SJSA1 (cell line): ENCODE measurements at places on chromosomes 12 and 14.

DNA sequence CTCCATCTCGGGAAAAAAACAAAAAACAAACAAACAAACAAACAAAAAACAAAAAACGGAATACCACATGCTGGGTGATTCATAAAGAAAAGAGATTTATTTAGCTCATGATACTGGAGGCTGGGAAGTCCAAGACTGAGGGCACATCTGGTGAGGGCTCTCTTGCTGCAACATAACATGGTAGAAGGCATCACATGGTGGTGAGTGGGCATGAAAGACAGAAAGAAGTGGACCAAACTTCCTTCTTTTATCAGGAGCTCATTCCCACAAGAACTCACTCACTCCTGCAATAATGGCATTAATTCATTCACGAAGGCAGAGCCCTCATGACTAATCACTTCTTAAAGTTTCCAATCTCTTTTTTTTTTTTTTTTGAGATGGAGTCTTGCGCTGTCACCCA lies 8.0 kb upstream of the LGMN start:
- DNase-seq = no peak

DNA sequence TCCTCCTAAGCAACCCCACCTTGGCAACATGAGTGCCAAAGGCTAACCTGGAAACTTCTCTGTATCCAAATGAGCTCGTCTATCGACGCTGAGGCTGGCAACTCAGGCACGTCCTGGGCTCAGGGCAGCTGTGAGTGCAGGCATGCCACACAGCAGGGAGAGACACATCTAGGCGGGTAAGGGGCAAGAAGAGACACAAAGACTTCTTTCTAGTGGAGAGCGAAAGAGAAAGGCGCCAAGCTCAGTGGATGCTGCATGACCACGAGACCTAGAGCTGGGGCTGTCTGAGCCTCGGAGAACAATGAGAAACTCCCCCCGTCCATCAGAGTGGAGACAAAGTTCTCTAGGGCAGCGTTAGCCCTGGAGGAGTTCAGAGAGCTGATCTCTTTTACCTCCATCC lies 170.4 kb downstream of the CALM1 start:
- DNase-seq = no peak

DNA sequence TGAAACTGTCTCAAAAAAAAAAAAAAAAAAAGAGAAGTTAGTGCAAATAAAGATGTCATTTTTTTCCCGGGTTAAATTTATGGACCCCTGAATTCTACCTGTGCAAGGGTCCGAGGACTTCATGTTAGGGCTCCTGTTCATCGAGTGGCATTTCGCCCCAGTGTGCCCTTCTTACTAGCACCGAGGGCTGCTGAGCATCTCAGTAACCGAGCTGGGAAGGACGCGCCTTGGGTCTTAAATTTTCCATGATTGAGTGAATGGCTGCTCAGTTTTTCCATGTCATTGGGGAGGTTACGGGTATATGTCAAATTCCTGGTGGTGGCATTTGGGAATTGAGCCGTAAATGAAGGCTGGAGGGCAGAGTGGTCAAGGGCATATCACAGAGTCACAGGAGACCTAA lies 34.9 kb upstream of the MAP1LC3B2 start:
- no peak for DNase-seq

DNA sequence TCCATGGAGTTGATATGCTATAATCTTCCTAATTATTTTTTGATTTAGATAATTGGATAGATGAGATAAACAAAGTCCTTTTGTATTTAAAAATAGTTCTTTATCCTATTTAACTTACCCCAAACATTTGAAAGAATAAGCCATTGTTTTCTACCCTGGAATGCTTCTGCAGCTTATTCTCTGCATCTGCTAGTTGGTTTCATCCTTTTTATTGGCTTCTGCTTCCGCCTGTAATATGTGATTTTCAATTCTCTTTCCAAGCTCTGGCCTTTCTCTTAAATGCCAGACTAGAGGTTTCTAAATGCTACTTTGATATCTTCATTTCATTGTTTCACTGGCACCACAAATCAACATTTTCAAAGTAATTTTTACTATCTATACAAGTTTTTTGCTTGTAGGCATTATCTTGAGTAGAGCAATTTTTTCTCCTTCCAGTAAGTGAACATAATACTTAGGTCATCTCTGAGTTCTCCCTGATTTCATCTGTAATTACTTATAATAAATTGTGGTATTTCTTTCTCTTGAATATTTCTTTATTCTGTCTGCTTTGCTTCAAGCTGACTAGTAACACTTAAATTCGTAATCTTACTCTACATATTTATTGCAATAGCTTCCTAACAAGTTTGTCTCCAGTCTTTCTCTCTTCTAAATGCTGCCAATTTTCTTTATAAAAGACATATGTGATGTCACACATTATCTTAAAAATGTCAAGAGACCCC lies 958.4 kb downstream of the SLC6A15 start:
- DNase-seq = no peak

DNA sequence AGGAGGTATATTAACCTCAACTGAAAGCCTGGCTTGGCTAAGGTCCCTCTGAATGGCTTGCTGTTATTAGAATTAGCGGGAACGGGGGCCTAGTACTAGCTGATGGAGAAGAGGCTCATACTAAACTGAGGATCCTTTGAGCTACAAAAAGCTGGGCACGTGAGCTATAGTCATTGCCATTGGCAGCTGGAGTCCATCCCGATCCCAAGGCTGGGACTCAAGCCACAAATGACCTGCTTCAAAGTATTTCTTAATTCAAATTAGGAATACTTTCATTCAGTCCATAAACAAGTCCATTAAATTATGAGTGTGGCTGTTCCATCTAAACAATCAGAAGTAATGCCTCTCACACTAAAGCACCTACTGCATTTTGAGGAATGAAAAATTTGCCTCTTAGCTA lies 114.5 kb downstream of the DACT1 start:
- no peak for DNase-seq

DNA sequence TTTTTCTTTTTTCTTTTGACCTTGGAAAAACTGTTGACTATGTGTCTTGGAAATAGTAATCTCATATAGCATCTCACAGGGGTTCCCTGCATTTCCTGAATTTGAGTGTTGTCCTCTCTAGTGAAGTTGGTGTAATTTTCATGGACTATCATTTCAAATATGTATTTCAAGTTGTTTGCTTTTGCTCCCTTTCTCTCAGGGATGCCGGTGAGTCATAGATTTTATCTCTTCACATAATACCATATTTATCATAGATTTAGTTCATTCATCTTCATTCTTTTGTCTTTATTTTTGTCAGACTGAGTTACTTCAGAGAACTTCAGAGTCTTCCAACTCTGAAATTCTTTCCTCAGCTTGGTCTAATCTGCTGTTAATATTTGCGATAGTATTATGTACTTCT lies 1320.6 kb downstream of the LRFN5 start:
- DNase-seq = no peak

DNA sequence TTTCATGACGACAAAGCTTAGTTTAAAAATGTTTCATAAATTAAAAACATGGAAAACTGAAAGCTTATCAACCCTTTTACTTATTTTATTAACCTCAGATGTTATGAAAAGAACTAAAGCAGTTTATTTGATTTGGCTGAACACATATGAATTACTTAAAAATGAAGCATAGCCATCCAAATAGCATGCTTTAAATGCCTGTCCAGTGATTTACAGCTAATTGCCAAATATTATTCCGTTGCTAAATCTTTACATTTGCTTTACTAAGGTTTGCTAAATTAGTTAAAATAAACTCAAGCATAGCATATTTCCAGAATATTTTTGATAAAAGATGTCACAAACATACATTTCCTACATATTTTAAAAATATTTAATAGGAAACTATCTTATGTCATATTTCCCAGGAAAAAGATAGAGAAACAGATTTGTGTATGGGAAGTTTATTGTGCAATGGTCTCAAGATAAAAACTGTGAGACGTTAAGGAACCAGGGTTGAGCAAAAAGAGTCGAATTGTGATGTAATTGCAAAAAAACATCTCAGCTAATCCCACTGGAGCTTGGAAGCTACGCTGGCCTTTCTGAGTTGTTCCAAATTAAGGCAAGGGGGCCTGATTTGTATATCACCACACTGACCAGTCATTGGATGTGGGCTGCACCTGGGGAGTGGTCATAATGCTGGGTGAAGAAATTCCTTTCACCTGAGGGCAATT lies 25.8 kb downstream of the GPR135 start:
- no peak for DNase-seq

DNA sequence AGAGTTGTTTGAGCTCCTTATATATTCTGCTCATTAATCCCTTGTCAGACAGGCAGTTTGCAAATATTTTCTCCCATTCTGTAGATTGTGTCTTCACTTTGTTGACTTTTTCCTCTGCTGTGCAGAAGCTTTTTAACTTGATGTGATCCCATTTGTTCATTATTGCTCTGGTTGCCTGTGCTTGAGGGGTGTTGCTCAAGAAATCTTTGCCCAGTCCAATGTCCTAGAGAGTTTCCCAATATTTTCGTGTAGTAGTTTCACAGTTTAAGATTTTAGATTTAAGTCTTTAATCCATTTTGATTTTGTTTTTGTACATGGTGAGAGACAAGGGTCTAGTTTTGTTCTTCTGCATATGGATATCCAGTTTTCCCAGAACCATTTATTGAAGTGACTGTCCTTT lies 19.8 kb downstream of the ABCC9 start:
- DNase-seq = no peak

GRCh38 chr12:45268672-45269411 lies 52.9 kb downstream of the ANO6 start:
- DNase-seq = peak; percentile 75

- no peak for DNase-seq
These were observed 23.8 kb downstream of the DNM1L start for GRCh38 chr12:32702946-32703345.

DNA sequence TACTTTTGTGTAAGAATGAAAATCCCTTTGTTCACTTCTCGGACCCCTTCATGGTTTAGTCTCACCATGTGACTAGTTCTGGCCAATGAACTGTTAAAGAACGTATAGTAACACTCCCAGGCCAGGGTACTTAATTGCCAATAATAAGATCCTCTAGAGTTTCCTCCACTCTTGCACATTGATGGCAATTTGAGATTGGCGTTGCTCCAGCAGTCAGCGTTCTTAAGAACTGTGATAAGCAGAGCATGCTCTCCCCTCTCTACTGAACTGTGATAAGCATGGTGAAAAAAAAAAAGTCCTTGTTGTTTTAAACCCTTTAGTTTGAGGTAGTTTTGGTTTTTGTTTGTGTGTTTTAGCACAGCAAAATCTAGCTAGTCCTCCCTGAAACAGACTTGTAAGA lies 854.5 kb downstream of the SLC6A15 start:
- no peak for DNase-seq

GRCh38 chr14:54533100-54533499 lies 23.4 kb downstream of the CGRRF1 start:
- DNase-seq = no peak

DNA sequence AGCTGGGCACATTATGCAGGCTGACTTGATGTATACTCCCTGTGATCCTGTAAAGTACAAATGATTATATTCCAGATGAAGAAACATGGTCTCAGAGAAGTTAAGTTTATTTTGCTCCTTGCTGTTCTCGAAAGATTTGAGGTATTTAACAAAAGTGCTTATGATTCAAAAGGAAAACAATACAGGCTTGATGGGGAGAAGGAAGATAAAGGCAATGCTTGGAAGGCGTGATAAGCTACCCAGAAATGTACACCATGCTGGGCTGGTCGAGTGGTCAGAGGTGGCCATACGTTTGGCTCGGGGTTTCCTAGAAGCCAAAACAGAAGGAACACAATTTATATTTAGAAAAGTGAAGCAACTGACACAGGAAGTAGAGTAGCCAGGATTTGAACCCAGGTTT lies 201.0 kb downstream of the KTN1 start:
- DNase-seq = no peak

DNA sequence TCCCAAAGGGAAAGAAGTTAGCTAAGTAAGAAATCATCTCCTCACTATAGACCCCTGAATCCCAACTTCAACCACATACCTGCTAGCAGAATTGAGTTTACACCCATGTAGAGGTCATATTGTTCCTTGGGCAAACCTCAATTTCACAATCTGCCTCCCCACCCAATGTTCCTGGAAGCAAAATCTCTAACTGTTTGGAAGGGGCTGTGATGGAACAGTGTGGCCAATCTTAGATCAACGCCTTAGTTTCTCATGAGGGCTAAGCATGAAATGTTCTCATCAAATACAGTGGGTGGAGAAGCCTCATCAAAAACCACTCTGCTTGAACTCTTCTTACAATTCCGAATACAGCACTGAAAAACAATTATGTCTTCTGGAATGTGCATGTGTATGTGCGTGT lies 284.0 kb upstream of the NOS1 start:
- no peak for DNase-seq

- no peak for DNase-seq
These were observed 9.0 kb downstream of the LPAR5 start for GRCh38 chr12:6626654-6627283.

GRCh38 chr12:53093777-53094393 lies 3.6 kb upstream of the IGFBP6 start:
- DNase-seq = no peak

DNA sequence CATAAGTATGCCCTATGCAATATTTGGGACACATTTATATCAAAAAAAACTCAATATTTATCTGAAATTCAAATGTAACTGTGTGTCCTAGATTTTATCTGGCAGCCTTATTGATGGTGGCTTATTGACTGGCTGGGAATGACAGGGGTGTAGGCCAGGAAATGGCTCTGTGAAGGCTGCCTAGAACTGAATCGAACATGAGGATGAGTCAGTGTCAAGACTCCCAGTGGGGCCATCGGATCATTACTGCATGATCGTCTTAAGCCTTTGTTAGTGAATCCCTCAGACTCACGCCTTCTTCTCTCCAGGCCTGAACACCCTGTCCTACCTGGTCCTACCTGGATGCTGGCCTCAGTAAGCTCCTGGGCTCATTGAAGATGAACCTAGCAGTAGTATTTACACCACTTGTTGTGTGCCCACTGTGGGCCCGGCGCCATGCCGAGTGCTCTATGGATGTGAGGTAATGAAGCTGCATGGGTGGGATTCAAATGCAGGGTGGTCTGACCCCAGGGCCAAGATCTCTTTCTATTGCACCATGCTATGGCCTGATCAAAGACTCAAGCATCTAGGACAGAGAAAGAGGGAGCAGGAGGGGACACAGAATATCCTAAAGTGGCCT lies 21.0 kb upstream of the FAIM2 start:
- DNase-seq = no peak

DNA sequence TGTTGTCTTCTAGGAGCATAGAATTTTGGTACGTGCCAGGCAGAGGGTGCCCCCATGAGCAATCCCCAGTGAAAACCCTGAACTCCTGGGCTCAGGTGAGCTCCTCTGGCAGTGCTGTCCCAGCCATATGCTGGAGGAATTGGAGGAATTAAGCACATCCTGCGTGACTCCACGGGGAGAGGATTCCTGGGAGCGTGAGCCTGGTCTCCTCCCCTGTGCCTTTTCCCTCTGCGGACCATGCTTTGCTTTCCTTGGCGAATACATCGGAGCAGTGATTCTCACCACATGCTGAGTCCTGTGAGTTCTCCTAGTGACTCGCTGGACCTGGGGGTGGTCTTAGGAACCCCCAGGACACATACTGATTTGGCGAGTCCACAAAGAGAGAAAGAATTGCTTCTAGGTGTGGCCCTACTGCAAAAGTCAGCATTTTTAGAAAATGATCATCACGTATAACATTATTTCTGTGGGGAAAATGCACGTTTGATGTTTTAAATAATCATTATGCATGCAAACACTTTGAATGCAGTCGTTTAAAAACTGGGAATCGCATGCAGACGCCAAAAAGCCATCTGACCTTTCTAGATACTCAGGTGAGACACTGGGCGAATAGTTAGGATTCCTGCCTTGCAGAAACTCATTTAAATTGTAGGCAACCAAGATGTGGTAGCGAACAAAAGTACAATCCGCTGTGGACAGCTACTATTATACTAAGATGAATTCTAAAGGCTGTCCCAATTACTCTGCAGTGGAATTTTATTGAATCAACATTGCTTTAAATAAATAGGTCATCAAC lies 370.9 kb downstream of the TMEM132D start:
- DNase-seq = no peak

- no peak for DNase-seq
These were observed 10.2 kb downstream of the PPP1R13B start for GRCh38 chr14:103836976-103837725.
